ENCODE measurements at places on chromosomes 16 and 17.

DNA sequence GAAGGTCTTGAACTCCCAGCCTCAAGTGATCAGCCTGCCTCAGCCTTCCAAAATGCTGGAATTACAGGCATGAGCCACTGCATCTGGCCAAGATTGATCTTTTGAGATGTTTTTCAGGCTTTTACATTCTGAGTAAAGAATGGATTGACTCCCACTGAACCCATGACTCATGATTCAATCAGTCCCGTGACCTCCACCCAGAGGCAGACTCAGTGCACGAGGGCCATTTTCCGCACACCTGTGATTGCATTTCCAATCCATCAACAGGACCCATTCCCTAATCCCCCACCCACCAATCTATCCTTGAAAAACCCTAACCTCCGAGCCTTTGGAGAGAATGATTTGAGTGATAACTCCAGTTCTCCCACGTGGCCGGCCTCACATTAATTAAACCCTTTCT lies 40.4 kb upstream of the PRKCB start:
- DNase-seq: no peak

DNA sequence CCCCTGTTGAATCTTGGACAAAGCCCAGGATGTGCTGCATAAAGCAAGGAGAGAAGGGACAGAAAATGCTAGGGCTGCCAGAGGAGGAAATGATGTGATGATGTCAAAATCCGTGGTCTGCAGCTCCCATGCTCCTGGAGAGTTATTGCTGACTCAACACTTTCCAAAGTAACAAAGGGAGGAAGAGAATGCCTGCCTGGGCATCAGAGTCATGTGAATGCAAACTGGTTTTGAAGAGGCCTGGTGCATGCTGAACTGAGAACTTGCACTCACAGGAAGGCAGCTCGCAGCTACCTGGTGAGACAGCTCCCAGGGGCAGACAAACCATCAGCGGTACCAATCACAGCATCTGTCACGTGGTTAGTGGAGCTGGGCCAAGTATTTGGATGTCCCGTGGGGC lies 2.8 kb downstream of the MARVELD3 start:
- DNase-seq: no peak

- DNase-seq: no peak
Measured at GRCh38 chr16:75329943-75330342, 78.5 kb upstream of the BCAR1 start.

- no peak for DNase-seq
Measured at GRCh38 chr16:64242492-64242891, 879.4 kb downstream of the CDH11 start.

- DNase-seq: no peak
Measured at GRCh38 chr17:68924793-68925720, 30.1 kb downstream of the ABCA8 start.

DNA sequence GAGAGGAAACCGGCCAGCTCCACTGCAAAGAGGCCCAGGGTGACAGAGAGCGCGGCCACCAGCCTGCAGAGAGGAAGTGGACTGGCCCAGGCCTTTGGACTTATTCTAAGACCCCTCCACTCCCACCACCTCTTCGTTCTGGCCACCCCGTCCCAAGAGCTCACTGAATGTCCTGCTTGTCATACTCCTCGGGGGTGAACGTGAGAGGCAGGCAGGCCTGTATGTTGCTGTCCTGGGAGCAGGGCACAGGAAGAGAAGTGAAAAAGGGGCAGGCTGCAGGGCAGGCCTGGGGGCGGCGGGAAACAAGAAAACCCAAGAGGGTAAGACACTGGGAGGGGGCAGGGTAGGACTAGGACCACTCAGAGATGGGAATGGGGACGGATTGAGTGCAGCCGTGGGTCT lies 384 bp downstream of the TMEM107 start:
- no peak for DNase-seq

DNA sequence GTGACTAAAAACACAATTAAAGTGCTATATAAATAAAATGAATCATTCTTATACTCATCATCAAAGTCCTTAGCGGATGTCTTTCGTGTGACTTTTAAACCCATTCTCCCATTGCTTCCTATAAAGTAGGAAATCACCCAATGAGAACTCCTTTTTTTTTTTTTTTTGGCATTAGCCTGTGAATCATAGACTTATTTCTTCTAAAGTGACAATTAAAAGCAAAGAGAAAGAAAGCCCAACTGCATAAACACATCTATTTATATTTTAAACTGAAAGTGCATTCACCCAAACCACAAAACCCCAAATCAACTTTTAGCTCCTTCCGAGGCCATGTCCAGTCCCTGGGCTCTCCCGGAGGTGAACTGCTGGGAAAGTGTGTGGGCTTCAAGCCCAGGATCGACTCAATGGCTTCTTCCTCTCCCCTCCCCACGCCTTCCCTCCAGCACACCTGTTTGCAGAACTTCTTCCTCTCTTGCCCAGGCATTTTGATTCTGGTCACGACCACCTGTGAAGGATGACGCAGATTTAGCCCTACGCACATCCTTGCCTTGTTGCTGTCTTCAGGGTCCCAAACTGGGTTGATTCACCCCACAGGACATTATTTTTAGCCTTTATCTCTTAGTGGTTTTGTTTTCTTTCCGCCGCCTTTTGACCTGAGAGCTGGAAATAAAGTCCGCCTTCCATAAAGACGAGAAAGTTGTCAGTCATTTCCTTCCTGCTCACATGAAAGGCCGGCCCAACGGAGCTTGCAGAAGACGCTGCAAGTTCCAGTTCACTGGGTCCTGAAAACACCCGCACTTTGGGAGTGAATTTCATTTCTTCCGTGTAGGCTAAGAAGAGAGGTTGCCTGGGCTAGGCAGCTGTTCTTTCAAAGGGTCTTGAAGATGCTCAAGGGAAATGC lies 166.8 kb downstream of the MAP2K6 start:
- no peak for DNase-seq

GRCh38 chr16:23137818-23138217 lies 11.4 kb downstream of the USP31 start:
- DNase-seq: no peak

- DNase-seq: no peak
Measured at GRCh38 chr16:57527027-57527426, 9.3 kb downstream of the CCDC102A start.

DNA sequence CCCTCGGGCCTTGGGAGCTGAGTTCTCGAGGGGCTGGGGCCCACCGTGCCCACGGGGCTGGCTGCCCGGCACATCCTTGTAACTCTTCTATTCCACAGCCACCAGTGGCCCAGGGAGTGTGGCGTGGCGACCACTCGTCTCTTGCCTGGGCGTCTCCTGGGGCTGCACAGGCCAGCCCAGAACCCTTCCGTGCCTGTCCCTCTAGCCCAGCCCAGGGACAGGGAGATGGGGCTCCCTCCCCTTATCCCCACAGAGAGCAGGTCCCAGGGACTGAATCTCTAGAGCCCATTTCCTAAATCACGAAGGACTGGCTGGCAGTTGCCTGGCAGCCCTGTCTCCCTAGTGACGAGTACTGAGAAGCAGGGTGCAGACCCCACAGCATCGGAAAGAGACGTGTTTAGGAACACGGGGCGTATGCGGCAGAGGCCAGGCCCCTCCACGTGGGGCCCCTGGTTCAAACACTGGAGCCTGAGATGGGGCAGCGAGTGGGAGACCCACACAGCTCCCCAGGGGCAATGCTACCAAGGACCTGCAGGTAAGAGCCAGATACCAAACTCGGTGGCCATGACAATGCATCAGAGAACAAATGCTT lies 51.0 kb downstream of the TIMM22 start:
- DNase-seq: no peak

GRCh38 chr17:8611137-8611536 lies 19.4 kb downstream of the MYH10 start:
- no peak for DNase-seq

GRCh38 chr17:19883537-19884215 lies 15.9 kb upstream of the ULK2 start:
- no peak for DNase-seq

- no peak for DNase-seq
Measured at GRCh38 chr16:17143546-17144419, 327.0 kb downstream of the XYLT1 start.

DNA sequence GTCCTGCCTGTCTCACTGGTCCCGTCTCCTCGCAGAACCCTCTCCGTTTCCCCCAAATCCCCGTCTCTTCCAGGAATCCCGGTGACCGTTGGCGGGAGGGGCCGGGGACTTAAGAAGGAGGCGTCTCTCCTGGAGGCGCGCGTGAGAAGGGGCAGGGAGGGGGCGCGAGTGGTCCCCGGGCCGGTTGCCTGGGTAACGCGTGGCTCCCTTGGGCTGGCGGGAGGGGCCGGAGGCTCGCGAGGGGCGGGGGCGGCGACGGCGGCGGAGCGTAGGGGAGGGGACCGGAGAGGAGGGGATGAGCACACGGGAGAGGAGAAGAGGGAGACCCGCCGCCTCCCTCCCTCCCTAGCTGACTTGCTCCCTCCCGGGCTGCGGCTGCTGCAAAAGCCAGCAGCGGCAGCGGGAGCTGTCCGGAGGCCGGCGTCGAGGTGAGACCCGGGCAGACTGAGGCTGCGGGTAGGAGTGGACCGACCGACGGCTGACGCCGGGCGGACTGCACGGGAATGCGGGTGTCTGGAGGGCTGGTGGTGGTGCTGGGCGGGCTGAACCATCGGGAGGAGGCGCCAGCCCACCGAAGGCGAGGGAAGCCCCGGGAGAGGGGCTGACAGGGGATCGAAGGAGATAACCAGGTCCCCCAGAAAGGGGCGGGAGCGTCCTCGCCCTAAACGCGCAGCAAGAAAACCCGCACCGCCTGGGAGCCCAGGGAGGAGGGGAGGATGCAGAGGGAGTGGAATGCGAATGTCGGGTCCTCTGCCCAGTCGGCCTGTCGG lies at the start of gene PRRT2:
Gene PRRT2, plus strand, starts transcription at position 298 of the 770 bp plus-strand sequence. CDS start 862 bp downstream, outside the sequence.
- DNase-seq: no peak

- no peak for DNase-seq
Measured at GRCh38 chr16:54185045-54185444, 101.5 kb downstream of the IRX3 start.

GRCh38 chr17:55005520-55005919 lies 37.0 kb downstream of the STXBP4 start:
- no peak for DNase-seq

DNA sequence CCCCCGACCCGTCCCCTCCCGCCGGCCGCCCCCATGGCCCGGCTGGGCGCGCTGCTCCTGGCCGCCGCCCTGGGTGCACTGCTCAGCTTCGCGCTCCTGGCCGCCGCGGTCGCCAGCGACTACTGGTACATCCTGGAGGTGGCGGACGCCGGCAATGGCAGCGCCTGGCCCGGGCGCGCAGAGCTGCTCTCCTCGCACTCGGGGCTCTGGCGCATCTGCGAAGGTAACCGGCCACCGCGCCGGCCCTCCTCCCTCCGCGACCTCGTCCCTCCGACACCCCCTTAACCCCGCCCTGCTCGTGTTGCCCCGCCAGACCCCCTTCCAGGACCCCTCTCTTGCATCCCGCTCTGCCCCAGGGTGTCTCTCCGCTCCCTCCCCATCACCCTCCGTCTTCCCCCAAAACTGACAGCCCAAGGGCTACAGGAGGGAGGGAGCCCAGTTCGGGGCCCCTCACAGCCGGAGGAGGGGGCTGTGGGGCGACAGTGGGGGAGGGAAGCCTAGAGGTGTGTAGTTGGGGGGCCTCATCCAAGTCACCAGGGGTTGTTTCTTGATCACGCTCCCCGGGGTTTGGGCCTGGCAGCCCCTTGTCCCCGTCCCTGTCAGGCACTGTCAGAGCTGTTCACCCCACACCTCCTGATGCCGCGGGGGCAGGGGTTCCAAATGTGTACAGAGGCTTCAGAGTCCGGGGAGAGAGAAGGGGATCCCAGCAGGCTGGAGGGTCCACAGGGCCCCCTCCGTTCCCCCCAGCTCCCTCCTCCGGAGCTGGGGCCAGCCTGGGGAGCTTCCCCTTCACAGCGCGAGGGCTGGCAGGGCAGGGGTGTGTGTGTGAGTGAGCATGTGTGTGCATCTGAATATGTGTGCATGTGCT lies 794 bp downstream of the TMEM235 start:
- no peak for DNase-seq

- no peak for DNase-seq
Measured at GRCh38 chr17:81655378-81656117, 794 bp downstream of the PDE6G start.

GRCh38 chr16:2364638-2365210 lies 24.2 kb upstream of the ABCA3 start:
- DNase-seq: no peak

DNA sequence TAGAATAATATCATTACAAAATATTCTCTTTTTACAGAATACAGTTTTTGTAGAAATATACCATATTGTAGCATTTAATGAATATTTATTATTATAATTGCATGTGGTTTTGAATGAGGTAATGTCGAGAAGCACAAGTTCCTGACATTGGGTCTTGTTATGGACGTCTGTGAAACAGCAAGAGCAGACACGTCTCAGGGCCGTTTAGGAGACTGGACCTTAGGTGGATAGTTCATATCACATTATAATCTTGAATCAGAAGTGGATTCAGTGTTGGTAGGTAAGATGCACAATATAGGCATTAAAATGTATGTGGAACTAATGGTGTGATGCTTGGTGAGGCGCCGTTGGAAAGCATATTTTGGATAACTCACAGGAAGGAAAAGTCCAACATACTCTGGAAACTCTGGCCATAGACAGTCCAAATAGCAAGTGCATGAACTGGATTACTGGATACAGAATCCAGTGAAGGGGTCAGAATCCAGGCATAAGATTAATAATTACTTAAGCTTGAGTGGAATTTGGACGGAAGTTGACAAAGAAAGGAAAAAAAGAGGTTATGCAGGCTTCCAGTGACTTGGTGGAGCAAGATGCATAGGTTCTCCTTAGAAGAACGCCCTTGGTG lies 17.2 kb downstream of the ABCA8 start:
- no peak for DNase-seq

DNA sequence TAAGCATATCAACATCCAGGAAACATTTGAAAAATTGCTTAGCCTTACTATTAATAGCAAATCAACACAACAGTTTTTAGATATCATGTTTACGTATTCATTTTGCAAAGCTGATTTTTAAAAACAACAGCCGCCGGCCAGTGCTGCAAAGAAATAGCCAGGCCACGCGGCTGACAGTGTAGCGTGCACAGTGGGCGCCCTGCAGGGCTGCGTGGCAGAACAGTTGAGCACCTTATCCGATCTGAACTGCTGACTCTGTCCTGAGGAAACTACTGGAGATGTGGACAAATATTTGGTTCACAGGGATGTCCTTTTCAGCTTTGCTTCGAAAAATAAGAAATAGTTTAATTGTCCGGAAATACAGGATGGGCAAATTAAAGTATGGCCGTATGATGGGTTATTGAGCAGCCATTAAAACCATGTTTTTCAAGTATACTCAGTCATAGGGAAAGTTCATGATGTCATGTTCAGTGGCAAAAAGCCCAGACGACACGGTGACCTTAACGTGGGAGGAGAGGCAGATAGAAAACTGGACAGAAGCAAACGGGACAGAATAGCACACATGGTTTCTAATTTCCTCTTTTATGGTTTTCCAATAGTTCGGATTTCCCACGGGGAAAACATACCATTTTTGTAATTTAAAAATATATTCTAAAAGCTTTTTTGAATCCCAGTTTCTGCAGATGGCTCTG lies 52.4 kb upstream of the ENDOV start:
- no peak for DNase-seq

GRCh38 chr16:4837733-4838501 lies 9.2 kb downstream of the GLYR1 start:
- DNase-seq: no peak

- DNase-seq: no peak
Measured at GRCh38 chr17:75592348-75593020, 4.9 kb downstream of the MYO15B start.

All from activated CD4-positive, CD25-positive, alpha-beta regulatory T cell (primary cell).